Skeletal muscle cell (primary cell): ENCODE measurements at places on chromosomes 5 and 9.

DNA sequence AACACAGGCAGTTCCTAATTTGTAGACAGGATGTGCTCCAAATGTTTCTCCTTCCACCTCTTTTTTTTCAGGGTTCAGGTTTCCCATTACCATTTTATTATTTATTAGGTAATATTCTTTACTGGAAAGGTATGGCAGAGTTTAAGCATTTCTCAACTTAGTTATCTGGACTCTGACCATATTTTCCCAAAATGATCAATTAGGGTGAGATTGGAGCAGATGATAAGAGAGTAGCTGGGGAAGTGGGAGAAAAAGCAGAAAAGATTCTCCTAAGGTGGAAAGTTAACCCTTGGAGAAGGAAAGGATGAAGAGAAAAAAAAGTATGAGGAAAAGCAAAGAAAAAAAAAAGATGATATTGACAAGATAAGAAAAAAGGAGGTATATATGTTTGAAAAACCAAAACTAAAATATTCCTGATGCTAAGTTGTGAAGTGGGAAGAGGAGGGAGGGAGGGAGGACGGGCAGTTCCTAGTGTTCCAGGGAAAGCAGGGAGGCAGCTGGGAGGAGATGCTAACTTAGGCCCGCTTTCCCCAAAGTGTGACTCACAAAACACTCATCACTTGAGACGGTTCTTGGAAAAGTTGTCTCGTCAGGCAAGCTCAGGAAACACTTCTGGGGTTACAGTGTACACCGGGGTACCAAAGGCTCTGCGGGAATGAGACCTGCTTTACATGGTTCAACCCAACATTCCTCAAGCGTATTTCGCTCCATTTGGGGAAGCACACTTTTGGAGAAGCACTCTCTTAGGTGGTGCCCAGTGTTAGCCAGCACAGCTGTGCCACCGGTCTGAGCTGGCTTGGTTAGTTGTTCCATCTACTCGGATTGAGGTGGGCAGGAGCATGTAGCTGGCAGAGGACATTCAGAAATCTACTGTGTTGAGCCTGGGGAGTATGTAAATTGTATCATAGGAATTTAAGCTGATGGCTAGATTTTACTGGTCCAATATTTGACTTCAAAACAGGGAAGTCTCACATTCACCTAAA is 35.1 kb downstream of the B4GALT1 start:
- peak; percentile 73 for DNase-seq

DNA sequence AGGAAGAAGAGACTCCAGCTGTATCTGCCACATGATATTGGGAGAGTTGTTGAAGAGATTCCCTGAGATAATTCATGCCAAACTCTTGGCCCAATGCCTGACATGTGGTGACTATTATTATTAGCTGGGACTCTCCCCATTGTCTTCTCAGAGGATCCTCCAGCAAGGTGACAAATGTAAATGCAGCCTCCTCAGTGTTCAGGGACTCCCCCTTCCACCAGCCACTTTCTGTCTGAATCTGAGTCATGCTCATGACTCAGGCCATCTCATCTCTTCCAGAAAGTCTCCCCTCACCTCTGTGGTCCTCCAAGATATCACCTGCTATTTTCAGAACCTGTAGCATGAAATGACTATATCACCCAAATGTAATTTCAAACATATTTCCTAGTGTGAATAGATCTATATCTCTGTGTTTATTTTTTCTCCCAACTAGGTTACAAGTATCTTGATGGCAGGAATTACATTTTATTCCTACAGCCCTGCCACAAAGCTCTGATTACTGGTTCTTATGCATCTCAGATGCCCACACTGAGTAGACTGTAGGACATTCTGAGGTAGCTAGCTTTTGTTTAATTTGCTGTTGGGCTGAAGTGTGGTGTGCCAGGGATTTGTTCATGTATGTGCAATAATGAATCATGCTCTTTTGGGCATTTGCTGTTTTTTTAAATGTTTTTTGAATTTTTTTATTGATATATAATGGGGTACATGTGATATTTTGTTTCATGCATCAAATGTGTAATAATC is 126.6 kb upstream of the IL12B start:
- DNase-seq, result no peak

GRCh38 chr5:176416965-176417364 is 626 bp upstream of the CLTB start:
- no peak for DNase-seq

DNA sequence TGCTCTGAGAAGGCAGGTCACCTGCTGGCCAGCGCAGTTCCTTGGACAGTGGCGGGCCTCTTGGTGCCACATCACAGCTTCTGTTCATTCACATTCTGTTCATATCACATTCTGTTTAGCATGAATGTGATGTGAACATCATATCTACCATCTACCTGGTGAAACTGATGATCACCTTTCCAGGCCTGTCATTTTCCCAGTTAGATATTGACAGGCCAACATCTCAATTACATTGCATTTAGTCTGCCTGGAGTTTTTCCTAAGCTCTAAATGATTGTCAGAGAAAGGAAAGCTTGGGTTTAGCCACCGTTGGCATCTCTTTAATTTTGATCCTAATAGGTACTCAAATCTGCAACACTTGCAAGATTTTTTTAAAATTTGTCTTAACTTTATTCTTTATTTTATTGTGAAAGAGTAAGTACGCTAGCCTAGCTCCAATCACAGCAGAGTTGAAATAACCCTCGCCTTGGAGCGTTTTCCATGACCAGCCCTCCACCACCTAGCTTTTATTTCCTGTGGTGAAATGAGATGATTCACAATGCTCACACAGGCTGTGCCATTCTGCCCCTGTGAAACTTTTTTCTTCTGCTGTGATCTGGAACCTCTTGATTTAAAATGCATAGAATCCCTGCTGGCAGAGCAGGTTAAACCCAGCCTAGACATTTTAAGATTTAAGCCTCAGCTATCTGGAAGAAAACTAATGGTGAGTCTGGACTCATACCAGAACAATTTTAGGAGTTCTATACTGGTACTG is 225.0 kb downstream of the ESM1 start:
- DNase-seq, result peak; percentile 62

GRCh38 chr5:76086095-76086494 is 2.9 kb downstream of the SV2C start:
- no peak for DNase-seq

DNA sequence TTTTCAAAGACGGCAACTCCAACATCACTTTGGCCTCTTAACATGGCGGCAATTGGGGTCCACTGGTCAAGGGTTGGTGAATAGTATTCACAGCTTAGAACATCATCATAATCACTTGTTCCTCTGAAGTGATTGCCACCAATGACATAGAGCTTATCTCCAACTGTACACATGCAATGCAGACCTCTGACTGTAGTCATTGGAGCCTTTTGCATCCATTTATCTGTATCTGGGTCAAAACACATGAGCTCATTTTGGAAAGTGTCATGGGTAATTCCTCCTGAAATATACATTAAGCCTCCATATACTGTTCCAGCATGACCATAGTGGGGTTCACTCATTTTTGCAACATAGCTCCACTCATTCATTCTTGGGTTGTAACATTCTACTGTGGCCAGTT is 2.0 kb downstream of the KLHL9 start:
- DNase-seq, result no peak

DNA sequence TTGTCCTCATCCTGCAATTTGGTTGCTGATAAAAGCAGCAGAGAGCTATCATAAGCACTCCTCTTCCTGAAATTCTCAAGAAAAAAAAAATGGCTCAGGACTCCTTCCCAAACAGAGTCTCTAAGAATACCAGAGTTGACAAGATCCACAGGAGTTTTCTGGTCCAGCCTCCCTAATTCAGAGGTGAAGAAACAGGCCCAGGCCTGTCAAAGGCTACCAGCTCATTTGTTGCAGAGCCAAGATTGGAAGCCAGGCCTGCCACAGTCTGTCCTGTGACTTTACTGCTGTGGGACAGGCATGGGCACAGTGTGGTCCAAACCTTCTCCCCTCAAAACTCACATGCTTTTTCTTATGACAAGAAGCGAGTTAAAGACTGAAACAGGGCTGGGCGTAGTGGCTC is 41.5 kb downstream of the NIPSNAP3B start:
- no peak for DNase-seq

DNA sequence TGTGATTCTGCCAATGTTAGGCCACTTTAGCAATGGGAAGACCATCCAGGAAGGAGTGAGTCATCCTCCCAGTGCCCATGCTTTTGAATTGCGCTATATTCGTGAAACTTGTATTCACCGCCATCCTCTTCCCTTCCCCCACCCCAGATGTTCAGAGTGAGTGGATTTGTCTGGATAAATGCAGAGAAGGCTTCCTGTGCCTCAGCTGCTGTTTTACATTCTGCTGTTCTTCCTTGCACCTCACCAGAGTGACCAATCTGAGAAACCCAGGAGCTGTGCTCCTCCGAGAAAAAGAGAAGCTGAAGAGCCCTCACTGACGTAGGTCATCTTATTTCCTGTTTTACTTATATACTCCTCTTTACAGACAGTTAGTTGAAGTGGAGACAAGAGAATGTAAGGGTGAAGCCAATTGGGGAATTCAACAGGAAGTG is 24.6 kb upstream of the SVEP1 start:
- no peak for DNase-seq
